ENCODE measurements at places on chromosomes 3 and 15.
A peak's percentile ranks its signal among the peaks of the same experiment; 100 is the strongest.

GRCh38 chr15:73389539-73389938 lies 20.8 kb upstream of the HCN4 start:
- no peak for DNase-seq

GRCh38 chr15:57064033-57064432 lies 145.6 kb downstream of the TCF12 start:
- no peak for DNase-seq

GRCh38 chr3:16912400-16913263 lies 27.9 kb downstream of the PLCL2 start:
- peak; percentile 47 for DNase-seq

- DNase-seq: no peak
Measured at GRCh38 chr3:193812791-193813500, 219.9 kb downstream of the OPA1 start.

- no peak for DNase-seq
Measured at GRCh38 chr15:91383532-91383931, 283.5 kb downstream of the SV2B start.

DNA sequence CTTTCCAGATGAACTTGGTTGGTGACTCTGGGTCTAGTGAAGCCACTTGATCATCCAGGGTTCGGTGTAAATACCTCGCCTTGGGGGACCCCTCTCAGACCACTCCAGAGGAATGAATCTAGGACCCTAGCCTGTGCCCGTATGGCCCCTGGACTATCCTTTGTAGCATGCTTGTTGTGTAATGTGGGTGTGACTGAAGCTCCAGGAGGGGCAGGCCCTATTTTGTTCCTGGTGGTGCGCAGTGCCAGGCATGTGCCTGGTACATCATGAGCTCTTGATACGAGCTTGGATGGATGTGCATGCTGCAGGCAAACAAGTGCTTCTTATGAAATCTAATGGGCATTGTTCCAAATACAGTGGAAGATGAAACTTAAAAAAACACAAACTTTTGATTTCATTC lies 82.8 kb downstream of the EBLN2 start:
- no peak for DNase-seq

GRCh38 chr3:45003859-45004258 lies 22.2 kb upstream of the CLEC3B start:
- DNase-seq: no peak

- no peak for DNase-seq
Measured at GRCh38 chr3:25483456-25483855, 55.4 kb downstream of the RARB start.

- DNase-seq: no peak
Measured at GRCh38 chr3:12991861-12992281, 81.4 kb downstream of the IQSEC1 start.

GRCh38 chr15:62878070-62878469 lies 164.5 kb upstream of the TPM1 start:
- no peak for DNase-seq

DNA sequence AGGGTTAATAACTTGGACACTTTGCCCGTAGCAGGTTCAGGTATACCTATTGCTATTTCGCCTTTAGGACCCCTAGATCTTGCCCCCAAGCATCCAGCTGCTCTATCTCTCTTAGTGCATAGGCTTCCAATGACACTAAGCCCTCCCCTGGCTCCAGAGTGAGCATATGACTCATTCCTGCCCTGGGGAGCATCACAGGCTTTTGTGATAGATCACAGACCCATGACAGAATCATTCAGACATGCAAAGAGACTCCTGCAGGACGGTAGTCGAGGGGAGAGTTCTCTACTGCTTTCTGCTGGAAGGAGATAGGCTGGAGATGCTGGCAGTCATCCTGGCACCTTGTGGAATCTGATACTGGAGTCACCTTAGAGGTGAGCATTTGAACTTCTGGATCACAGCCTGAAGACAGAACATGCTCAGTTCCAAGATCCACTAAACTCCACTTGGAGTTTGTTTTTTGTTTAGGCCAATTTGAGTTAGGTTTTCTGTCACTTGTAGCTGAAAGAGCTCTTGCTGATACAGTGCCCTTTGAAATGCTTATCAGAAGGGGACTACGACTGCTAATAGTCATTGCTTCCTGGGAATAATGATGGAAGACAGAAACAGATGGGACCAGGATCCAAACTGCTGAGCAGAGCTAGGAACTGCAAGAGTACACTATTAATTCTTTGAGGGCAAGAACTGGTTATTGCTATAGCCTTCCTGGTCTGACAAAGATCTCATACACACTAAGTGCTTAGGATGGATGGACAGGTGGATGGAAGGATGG lies 11.0 kb downstream of the LYSMD2 start:
- peak; percentile 71 for DNase-seq

DNA sequence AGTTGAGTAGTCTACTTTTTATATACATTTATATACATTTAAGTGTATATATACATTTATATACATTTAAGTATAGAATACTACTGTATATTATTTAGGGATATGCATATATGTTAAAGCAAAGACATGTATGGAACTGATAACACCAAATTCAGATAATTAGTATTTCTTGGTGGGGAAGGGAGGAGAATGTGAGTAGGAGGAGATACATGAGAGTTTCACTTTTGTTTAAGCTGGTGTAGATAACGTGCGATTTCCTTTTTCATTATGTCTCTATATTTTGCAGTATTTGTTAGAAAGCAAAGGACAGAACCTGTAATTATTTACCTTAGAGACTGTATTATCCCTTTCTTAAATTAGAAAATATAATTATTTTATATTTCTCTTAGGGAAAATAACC lies 16.6 kb upstream of the NIT2 start:
- no peak for DNase-seq

DNA sequence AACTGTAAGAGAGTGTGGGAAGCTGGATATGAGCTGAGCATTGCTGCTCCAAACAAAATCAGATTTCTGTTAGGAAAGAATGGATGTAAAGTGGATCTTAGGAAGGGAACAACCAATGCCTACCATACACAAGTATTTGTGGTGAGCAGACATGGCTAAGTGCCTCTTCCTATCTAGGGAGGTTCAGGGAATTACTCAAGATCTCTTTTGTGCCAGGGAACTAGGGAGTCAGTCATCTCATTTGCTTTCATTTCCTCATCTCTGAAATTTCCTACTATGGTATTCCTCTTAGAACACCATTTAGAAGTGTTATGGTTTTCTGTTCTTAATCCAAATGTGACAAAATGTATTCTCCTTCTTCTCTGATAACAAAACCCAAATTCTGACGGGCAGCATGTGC lies 396.5 kb downstream of the FHIT start:
- peak; percentile 50 for DNase-seq

GRCh38 chr3:109772520-109772919 lies 435.2 kb upstream of the DPPA4 start:
- no peak for DNase-seq

GRCh38 chr3:191790934-191791333 lies 330.0 kb downstream of the PYDC2 start:
- no peak for DNase-seq

GRCh38 chr15:64527263-64527984 lies 67.0 kb downstream of the ZNF609 start:
- no peak for DNase-seq

GRCh38 chr3:134186391-134186790 lies 64.3 kb downstream of the RYK start:
- DNase-seq: peak; percentile 3

- no peak for DNase-seq
Measured at GRCh38 chr3:98690876-98691275, 72.3 kb upstream of the ST3GAL6 start.

DNA sequence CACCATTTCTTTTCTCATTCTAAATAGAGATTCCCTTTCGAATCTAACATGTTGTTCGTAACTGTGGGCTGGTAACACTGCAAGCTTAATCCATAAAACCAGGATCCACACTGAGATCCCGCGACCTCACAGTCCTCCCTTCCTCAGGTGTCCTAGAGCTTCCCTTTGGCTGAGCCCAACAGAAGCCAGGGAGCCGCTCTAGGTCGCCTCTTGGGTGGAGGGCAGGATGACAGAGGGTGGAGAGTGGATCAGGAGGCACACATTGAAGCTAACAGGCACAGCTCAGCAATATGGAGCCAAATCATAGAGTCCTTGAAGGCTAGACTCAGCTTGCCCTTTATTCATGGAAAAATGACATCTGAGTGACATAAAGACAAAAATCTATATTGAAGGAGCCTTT lies 44.7 kb upstream of the DLG1 start:
- no peak for DNase-seq

DNA sequence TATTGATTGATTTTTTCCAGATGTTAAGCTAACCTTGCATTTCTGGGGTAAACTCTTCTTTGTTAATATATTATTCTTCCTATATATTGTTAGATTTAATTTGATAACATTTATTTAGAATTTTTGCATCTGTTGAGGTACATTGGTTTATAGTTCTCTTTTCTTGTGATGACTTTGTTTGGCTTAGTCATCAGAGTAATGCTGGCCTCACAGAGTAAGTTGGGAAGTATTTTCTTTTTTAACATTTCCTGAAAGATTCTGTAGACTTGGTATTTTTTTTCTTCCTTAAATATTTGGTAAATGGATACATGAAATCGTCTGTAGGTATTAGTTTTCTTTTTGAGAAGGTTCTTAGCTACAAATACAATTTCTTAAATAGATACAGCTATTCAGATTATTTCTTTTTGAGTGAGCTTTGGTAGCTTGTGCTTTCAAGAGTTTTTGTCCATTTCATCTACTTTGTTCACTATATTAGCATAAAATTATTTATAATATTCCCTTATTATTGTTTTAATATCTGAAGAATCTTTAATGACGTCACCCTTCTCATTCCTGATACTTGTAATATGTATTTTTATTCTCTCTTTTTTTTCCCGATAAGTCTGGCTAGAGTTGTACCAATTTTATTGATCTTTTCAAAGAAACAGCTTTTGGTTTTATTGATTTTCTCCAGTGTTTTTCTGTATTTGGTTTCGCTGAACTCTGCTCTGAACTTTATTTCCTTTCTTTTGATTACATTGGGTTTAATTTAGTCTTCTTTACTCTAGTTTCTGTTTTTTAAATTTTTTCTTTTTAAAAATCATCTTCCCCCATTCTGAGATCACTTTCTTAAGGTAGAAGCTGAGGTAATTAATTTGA lies 6.5 kb upstream of the HPS3 start:
- peak; percentile 28 for DNase-seq

GRCh38 chr15:58900631-58901030 lies 32.8 kb downstream of the SLTM start:
- no peak for DNase-seq

- no peak for DNase-seq
Measured at GRCh38 chr3:122003606-122004005, 18.4 kb downstream of the ILDR1 start.

DNA sequence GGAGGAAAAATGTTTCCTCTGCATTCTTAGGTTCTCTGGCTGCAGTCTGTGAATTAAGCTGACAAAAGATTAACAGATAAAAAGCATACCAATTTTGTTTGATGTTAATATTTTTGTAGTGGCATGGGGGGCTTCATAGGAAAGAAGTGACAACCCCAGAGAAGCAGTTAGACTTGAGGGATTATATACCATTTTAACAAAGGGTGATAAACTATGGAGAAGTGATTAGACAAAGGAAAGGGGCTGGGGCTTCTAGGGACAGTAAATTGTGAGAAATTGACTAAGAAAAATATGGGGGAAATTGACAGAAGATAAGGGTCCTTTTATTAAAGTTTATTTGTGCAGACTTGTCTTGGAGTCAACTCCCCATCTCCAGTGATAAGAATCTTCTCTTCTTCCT lies 55.7 kb upstream of the NR2E3 start:
- DNase-seq: no peak

DNA sequence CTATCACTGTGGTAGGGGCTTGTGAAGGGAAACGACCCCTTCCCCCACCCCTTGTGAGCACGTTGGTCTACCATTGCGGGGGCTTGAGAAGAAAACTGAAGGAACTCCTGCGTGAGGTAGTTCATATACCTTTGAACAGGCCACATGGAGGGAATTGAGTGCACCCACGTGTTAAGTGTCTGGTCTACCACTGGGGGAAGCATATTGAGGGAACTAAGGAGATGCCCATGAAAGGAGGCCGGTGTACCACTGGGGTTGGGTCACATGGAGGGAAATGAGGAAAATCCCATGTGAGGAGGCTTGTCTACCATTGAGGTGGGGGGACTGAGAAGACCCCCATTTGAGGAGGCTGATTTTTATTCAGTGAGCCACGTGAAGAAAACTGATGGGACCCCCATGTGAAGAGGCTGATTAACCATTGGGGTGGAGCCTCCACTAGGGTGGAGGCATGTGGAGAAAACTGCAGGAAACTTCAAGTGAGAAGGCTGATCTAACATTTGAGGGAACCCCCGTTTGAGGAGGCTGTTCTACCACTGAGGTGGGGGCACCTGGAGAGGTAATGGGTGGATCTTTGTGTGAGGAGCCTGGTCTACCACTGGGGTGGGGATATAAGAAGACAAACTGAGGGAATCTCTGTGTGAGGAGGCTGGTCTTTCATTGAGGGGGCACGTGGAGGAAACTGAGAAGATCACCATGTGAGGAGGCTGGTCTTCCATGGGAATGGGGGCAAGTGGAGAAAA lies 163.2 kb downstream of the FBLN2 start:
- no peak for DNase-seq

GRCh38 chr3:3302964-3303363 lies 123.5 kb upstream of the CRBN start:
- no peak for DNase-seq

DNA sequence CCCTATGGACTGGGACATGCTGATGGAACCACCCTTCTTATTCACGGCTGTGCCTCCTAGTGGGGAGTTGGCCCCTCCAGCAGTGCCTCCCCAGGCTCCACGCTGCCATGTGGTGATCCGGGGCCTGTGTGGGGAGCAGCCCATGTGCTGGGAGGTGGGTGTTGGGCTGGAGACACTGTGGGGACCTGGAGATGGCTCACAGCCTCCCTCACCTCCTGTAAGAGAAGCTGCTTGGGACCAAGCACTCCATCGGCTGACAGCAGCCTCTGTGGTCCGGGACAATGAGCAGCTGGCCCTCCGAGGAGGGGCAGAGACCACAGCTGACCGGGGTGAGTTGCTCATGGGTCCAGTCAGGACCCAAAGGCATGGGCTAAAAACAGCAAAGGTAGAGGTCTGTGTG lies 9.1 kb downstream of the ALG3 start:
- no peak for DNase-seq

- peak; percentile 70 for DNase-seq
Measured at GRCh38 chr3:158160958-158161357, 51.1 kb downstream of the RSRC1 start.

GRCh38 chr3:147358144-147358992 lies 48.0 kb downstream of the ZIC4 start:
- DNase-seq: no peak

DNA sequence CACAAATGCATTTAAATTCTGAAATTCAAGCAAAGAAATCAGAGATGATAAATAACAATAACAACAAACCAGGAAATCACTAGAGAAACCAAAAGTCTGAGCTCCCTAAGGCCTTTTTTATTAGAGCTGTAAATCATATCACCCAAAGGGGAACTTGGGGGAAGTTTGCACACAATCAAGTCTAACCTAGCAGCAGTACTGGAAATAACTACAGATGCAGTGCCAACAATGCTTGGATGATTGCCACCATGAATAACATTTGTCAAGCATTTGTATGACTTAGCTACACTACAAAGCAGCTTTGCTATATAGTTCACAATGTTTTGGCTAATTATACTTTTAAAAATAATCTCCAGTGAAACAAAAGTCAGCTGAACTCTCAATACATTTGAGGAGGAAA lies 27.8 kb downstream of the SHQ1 start:
- peak; percentile 83 for DNase-seq

All from suppressor macrophage treated with lipopolysaccharide for 1 hour (primary cell).